ENCODE measurements at places on chromosomes 1 and 21. TPM values are rescaled to one million over a fixed set of nuclear protein-coding genes. Genes with fewer than 3 reads are reported as not detected.

GPR37L1 gene
- total RNA-seq = not detected

LCE1B gene
- total RNA-seq = not detected

TIE1 gene
- 0.35 TPM for total RNA-seq

SLC16A4 gene
- 0.35 TPM for total RNA-seq

PTGFR gene
- total RNA-seq = not detected

ANGPTL1 gene
- total RNA-seq = 0.22 TPM

ATAD3C gene
- 1.6 TPM for total RNA-seq

LCE1F gene
- not detected for total RNA-seq

ABCA4 gene
- total RNA-seq = not detected

RAB42 gene
- not detected for total RNA-seq

HFM1 gene
- not detected for total RNA-seq

DNA sequence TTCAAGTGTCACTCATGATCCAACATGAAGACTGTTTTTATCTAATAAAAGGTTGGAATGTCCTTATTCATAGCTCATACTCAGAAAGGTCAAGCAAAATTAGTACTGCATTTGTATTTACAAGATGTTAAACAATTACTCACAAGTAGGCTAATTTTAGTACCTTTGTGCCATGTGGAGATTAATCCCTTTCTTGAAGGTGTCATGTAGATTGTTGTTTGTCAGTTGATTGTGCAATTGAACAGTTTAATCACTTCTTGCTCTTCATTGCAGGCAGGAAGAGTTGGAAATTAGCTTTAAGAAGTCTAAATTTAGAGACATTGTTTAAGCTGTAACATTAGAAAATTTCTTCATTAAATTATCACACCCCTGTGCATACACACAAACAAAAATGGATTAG is 847.1 kb downstream of the KCNT2 start:
- no peaks in the 10 kb centered on the region for H3K27me3 ChIP-seq
- H3K4me3 ChIP-seq = no peak overlapping the region
- H3K36me3 ChIP-seq = no peaks in the 10 kb centered on the region

GRCh38 chr1:8374812-8375211 is 56.9 kb downstream of the SLC45A1 start:
- no peak overlapping the region for H3K27ac ChIP-seq
- H3K4me3 ChIP-seq = no peak overlapping the region
- no peak for DNase-seq
- H3K36me3 ChIP-seq = peaks cover 29% of the 10 kb centered on the region
- H3K27me3 ChIP-seq = no peaks in the 10 kb centered on the region

DNA sequence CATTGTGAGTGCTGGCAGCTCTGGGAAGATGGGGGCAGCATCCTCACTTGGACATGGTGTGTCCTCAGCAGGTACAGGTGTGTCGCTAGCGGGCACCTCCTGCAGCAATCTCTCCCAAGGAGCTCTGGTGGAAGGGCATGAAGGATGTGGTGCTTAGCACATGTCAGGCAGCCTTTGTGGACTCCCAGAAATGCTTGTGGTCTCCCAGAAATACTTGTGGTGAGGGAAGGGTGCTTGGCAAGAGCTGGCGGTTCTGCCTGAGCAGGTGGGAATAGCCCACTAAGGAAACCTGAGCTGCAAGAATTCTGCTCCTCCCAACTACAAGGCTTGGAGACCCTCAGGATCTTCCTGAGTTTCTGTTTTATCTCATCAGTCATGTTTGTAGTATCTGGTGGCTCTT is 371.6 kb downstream of the PRDM2 start:
- H3K27ac ChIP-seq = no peak overlapping the region
- no peaks in the 10 kb centered on the region for H3K4me1 ChIP-seq
- no peak overlapping the region for H3K4me3 ChIP-seq
- no peak for DNase-seq

- no peaks in the 10 kb centered on the region for H3K36me3 ChIP-seq
- peaks cover 13% of the 10 kb centered on the region for H3K4me1 ChIP-seq
- H3K27me3 ChIP-seq = no peaks in the 10 kb centered on the region
- H3K27ac ChIP-seq = no peak overlapping the region
- H3K4me3 ChIP-seq = no peak overlapping the region
These were observed 2.7 kb downstream of the DDX20 start for GRCh38 chr1:111758373-111758772.

GRCh38 chr1:115850937-115851336 is 10.0 kb upstream of the NHLH2 start:
- no peaks in the 10 kb centered on the region for H3K4me1 ChIP-seq
- H3K36me3 ChIP-seq = no peaks in the 10 kb centered on the region
- no peak overlapping the region for H3K4me3 ChIP-seq
- H3K27ac ChIP-seq = no peak overlapping the region
- H3K27me3 ChIP-seq = peaks cover 6% of the 10 kb centered on the region
- no peak for DNase-seq

DNA sequence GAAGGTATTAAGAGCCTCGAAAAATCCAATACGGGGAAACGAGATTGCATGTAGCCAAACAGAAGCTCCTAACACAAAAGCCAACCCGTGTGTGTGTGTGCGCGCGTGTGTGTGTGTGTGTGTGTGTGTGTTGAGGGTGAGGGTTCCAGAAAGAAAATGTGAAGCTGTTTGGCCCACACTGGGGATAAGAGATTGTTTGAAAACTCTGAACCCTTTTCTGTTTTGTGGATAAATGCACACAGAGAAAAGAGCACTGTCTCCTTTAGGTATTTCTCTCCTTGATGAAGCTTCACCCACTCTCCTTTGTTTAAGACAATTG is 1.9 kb downstream of the WLS start:
- peaks cover 31% of the 10 kb centered on the region for H3K27me3 ChIP-seq
- H3K36me3 ChIP-seq = no peaks in the 10 kb centered on the region
- no peak overlapping the region for H3K27ac ChIP-seq

DNA sequence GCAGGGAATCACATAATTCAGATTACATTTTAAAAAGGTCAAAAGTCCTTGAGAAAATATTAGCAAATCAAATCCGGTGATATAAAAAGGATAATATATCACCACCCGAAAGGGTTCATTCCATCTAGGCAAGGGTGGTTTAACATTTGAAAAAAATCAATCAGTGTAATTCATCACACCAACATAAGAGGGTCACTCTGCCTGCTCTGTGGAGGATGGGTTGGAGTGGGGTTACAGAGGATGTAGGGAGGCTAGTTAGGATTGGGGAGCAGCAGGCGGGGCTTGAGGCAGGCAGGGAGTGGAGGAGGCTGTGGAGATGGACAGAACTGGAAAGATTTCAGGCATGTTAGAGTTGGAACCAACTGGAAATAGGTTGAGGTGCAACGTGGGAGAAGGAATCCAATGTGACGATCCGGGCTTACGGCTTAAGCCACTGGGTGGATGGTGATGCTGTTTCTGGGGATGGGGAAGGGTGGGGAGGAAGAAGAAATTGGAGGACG is 12.5 kb downstream of the ADORA1 start:
- H3K4me1 ChIP-seq = no peaks in the 10 kb centered on the region
- no peak overlapping the region for H3K27ac ChIP-seq
- no peak overlapping the region for H3K4me3 ChIP-seq
- H3K27me3 ChIP-seq = no peaks in the 10 kb centered on the region

DNA sequence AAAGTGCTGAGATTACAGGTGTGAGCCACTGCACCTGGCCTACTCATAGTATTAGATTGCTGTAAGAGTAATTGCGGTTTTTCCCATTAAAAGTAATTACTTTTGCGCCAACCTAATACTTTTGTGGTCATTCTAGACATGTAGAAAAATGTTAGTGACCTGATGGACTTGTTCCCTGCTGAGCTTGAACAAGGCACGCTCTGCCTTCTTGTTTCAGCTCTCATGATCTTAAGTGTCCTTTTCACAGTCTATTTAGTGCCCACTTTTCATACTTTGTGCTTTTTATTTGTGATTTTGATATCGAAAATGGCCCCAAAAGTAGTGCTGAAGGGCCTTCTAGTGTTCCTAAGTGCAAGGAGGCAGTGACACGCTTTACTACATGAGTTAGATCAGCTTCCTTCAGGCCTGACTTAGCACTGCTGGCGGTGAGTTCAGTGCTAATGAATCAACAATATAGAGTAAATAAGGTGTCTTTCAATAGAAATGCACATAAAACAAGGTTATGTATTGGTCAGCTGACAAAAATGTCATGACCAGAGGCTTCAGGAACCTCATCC is 5.6 kb upstream of the RD3 start:
- H3K4me1 ChIP-seq = no peaks in the 10 kb centered on the region
- no peak overlapping the region for H3K27ac ChIP-seq
- H3K36me3 ChIP-seq = no peaks in the 10 kb centered on the region
- DNase-seq = no peak

- H3K27ac ChIP-seq = no peak overlapping the region
- peaks cover 3% of the 10 kb centered on the region for H3K4me1 ChIP-seq
- H3K27me3 ChIP-seq = no peaks in the 10 kb centered on the region
- no peak overlapping the region for H3K4me3 ChIP-seq
- H3K36me3 ChIP-seq = peaks cover 29% of the 10 kb centered on the region
These were observed 80.0 kb downstream of the EPS15 start for GRCh38 chr1:51439053-51439452.

- peak overlapping the region; percentile 87 for H3K27ac ChIP-seq
- H3K27me3 ChIP-seq = no peaks in the 10 kb centered on the region
- H3K36me3 ChIP-seq = peaks cover 27% of the 10 kb centered on the region
- H3K4me1 ChIP-seq = peaks cover 32% of the 10 kb centered on the region
- peak; percentile 13 for DNase-seq
These were observed 930 bp downstream of the CDC14A start for GRCh38 chr1:100353071-100353801.

GRCh38 chr1:28159680-28160079 is 16.8 kb downstream of the PTAFR start:
- no peaks in the 10 kb centered on the region for H3K4me1 ChIP-seq
- H3K27ac ChIP-seq = no peak overlapping the region
- no peak overlapping the region for H3K4me3 ChIP-seq

GRCh38 chr21:41701749-41702148 is 65.1 kb downstream of the RIPK4 start:
- H3K4me3 ChIP-seq = no peak overlapping the region
- DNase-seq = no peak
- H3K36me3 ChIP-seq = no peaks in the 10 kb centered on the region

GRCh38 chr1:113073479-113073950 is 517 bp downstream of the LRIG2 start:
- no peaks in the 10 kb centered on the region for H3K36me3 ChIP-seq
- H3K27ac ChIP-seq = peak overlapping the region; percentile 67

GRCh38 chr1:53902235-53903138 is 8.5 kb downstream of the DIO1 start:
- no peak overlapping the region for H3K27ac ChIP-seq
- no peak for DNase-seq
- no peaks in the 10 kb centered on the region for H3K36me3 ChIP-seq
- no peak overlapping the region for H3K4me3 ChIP-seq

DNA sequence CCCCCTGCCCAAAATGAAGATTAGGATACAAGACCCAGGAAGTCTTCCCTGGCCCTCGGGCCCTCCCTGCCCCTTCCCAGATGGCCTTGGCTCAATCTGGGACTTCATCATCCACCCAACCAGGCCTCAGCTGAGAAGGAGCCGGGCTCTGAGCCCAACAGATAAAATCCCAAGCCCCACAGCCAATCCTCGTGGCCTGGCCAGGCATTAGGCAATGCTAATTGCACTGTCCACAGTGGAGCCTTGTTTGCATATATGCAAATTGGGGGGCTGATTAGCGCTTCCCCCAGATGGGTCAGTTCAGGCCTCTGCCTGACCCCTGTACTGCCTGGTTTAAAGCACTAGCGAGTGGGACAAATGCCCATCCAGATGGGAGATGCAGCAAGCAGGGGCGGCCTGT is 34.9 kb downstream of the IGSF21 start:
- no peaks in the 10 kb centered on the region for H3K27me3 ChIP-seq
- DNase-seq = no peak
- no peak overlapping the region for H3K27ac ChIP-seq
- no peaks in the 10 kb centered on the region for H3K4me1 ChIP-seq

GRCh38 chr21:28298251-28298672 is 694.4 kb downstream of the LTN1 start:
- no peaks in the 10 kb centered on the region for H3K4me1 ChIP-seq
- no peak overlapping the region for H3K27ac ChIP-seq
- no peaks in the 10 kb centered on the region for H3K27me3 ChIP-seq
- no peak for DNase-seq

GRCh38 chr1:89125240-89125912 is 538 bp downstream of the GBP2 start:
- no peak for DNase-seq
- no peaks in the 10 kb centered on the region for H3K27me3 ChIP-seq
- peaks cover 38% of the 10 kb centered on the region for H3K4me1 ChIP-seq
- peak overlapping the region; percentile 74 for H3K27ac ChIP-seq
- peaks cover 2% of the 10 kb centered on the region for H3K36me3 ChIP-seq
- peak overlapping the region; percentile 77 for H3K4me3 ChIP-seq

GRCh38 chr1:94339206-94339927 is 78.8 kb upstream of the ABCD3 start:
- DNase-seq = no peak
- H3K4me1 ChIP-seq = no peaks in the 10 kb centered on the region
- no peak overlapping the region for H3K4me3 ChIP-seq
- H3K36me3 ChIP-seq = no peaks in the 10 kb centered on the region
- H3K27ac ChIP-seq = no peak overlapping the region

DNA sequence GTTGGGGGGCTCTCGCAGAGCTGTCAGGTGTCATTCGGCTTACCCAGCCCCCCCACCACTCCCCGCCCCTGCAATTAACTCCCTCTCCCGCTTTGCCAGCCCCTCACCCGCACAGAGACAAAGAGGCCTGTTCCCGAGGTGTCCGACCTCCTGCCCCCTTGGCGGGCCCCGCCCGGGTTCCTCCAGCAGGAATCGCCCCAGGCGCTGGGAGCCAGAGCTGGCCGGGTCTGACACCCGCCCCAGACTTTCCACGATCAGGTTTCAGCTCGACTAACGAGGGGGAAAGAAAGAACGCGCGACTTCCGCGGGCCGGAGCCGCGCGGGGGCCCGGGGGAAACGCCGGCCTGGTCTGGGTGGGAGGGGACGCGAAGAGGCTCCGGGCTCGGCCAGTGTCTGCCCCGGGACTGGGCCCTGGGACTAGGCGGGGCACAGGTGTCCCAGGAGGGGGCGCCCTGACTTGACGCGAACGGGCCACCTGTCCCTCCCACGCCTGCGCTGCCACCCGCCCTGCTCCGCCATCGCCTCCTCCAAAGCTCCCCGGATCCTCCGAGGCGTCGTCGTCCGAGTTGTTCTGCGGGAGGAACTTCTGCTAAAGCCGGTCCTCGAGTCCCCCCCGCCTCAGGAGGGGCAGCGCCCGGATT is 36.4 kb upstream of the HHAT start:
- no peaks in the 10 kb centered on the region for H3K27me3 ChIP-seq
- DNase-seq = no peak
- H3K27ac ChIP-seq = no peak overlapping the region
- no peaks in the 10 kb centered on the region for H3K36me3 ChIP-seq

DNA sequence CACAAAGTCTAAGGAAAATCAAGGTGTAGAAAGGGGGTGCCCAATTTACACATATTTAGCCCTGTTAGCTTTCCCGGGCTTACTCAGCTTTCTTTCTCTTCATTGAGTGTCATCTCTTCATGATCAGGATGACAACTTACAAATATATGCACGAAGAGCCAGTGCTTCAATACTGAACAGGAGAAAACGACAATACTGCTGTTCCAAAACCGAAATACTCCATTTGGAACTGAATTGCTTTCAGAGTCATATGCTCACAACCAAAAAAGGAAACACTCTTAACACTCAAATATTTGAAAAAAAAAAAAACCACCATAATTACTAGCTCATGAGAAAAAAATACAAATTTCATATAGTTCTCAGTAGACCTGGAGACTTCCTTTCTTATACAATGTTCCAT is 272.1 kb upstream of the DUSP10 start:
- H3K4me3 ChIP-seq = no peak overlapping the region
- H3K27me3 ChIP-seq = no peaks in the 10 kb centered on the region
- no peak overlapping the region for H3K27ac ChIP-seq
- no peak for DNase-seq
- no peaks in the 10 kb centered on the region for H3K4me1 ChIP-seq
- H3K36me3 ChIP-seq = no peaks in the 10 kb centered on the region

Measured in T-cell (primary cell).